ENCODE measurements at places on chromosomes 7 and 10.

- DNase-seq = no peak
These were observed 117.0 kb upstream of the AMPH start for GRCh38 chr7:38748056-38748610.

DNA sequence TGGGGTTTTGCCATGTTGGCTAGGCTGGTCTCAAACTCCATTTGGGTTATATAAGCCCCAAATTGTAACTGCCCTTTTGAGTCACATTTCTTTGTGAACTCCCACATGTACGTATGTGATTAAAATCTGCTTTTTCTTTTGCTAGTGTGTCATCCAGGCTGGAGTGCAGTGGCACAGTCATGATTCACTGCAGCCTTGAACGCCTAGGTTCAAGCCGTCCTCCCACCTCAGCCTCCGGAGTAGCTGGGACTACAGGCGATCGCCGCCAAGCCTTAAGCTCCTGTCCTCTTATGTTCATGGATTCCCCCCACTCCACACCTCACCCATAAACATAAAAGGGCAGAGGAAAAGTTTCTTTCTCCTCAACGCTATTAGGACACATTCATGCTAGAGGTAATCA, 4.4 kb upstream of the SMC3 start:
- no peak for DNase-seq

DNA sequence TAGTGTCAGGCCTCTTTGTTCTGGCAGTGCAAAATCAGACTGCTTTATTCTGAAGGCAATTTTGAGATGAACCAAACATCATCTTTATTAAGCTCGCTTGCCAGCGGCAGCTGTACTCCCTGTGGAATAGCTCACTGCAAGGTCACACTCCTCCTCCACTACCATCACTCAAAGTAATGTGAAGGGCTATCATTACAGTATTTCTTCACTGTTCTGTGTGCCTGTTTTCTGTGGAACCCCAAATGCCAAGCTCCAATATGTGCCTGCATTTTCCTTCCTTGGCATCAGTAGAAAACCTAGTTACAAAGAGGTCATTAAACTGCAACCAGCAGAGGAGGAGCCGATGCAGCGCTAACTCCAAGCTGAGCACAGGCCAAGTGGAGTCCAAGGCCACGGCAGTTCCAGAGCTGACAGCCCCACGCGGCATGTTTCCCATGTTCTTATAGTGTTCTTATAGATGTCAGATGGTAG, 21.4 kb downstream of the BCCIP start:
- DNase-seq = no peak

DNA sequence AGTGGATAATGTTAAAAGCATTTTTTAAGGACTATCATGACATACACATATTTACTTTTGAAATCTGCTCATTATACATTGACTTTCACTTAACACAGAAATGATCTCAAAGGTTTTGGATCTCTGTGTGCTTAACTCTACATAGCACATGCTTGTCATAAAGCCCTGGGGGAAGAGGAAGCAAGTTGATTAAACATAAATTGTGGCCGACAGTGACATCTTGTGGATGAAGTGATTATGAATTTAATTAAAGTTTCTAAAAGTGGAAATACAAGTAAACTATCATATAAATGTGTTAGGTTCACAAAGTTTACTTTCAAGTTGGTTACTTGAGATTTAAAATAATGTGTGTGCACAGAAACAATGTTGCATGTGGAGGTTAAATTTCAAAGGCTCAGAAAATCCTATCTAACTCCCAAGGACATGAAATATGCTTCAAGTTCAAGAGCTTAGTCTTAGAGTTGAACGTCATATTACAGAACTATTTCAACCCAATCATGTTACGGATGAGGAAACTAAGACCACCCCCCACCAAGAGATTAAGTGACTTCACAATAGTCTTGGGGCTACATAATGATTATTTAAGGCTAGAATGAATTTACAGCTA, 1247.8 kb downstream of the GATA3 start:
- peak; percentile 50 for DNase-seq
